ENCODE measurements at places on chromosomes 2 and 18.

DNA sequence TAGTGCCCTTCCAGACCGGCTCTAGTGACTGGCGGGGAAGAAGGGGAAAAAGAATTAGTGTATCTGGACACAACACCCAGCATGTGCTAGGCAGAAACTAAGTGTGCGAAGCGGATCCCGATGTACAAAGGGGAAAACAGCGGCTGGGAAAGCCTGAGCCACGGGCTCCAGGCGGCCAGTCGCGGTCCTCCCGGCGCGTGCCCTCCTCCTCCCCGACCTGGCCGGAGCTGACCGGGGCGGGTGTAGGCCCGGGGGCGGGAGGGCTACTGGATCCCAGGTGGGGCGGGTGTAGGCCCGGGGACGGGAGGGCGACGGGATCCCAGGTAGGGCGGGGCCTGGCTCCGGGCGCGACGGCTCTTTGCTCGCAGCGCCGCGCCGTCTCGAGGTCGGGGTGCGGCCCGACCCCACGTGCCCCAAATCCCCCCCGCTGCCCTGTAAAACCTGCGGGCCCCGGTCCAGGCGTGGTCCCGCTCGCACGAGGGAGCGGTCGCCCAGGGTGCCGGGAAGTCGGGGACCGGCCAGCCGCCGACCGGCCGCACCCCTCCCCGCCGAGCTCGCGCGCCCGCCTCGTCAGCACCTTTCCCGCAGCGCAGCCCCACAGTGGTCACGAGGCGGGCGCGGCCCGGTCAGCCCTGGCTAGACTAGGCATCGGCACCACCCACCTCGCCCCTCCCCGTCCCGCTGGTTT, 48.8 kb downstream of the C2orf42 start:
- peak; percentile 60 for DNase-seq

DNA sequence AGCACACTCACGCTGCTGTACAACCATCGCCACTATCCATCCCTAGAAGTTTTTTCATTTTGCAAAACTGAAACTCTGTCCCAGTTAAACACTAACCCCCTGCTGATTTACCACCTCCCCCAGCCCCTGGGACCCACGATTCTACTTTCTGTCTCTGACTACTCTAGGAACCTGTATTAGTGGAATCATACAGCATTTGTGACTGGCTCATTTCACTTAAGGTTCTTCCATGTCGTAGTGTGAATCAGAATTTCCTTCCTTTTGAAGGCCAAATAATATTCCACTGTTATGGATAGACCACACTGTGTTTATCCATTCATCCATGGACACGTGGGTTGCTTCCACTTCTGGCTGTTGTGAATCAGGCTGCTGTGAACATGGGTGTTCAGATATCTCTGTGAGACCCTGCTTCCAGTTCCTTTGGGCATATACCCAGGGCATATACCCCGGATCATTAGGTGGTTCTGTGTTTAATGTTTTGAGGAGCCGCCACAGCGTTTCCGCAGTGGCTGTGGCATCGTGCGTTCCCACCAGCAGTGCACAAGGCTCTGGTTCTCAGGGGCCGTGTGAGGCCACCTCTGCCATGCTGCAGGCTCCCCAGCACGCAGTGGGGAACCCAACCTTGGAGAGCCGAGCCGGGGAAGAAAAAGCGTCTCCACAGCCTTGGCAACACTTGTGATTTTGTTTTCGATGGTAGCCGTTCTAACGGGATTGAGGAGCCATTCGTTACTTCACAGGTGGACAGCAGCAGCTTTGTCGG, 10.1 kb downstream of the RAMP1 start:
- DNase-seq, result no peak

- no peak for DNase-seq
These were observed 20.0 kb upstream of the LANCL1 start for GRCh38 chr2:210496512-210496911.

DNA sequence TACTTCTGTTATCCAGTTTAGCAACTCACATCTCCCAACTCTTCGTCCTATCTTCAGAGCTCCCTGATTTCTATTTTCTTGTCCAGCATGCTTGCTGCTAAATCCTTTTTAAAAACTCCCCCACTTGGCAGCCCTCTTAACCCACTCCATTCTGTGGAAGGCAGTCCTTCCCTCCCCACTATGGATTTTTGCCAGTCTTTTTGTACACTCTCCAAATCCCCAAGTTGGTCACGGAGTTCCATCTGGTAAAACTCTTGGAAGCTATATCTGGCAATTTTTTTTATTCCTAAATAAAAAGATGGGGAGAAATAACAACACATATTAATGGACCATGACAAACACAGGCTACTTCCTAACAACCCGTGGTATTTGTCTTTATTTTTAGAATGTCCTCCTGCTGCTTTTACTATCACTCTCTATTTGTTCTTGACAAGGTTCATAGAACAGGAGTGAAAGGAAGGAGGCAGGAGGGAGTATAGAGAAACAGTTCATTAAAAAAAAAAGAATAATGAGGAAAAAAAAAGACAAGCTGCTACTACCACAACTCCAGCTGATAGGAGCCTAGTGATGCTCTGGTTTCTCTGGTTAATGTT, 120.0 kb upstream of the THSD7B start:
- no peak for DNase-seq

GRCh38 chr2:5188636-5189035, 503.5 kb upstream of the SOX11 start:
- DNase-seq, result no peak

- DNase-seq, result no peak
These were observed 88.2 kb upstream of the LCLAT1 start for GRCh38 chr2:30358842-30359241.

GRCh38 chr2:75055820-75056675, 97.6 kb downstream of the POLE4 start:
- no peak for DNase-seq

DNA sequence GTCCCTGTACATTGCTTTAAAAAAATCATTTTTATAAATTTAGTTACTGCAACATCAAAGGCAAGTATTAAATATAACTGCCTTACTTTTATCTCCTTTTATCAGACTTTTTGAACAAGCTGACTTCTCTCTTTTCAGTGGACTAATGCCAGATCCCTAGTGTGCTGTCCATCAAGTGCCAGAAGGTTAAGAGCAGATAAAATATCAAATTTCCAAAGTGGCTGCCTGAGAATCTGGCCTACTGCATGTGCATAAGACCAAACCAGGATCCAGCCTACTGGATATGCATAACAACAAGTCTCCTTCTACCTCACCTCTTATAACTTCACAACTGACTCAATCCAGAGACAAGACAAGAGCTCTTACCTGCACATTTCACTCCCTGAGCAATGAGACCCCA, 59.8 kb upstream of the CHRNA1 start:
- no peak for DNase-seq

DNA sequence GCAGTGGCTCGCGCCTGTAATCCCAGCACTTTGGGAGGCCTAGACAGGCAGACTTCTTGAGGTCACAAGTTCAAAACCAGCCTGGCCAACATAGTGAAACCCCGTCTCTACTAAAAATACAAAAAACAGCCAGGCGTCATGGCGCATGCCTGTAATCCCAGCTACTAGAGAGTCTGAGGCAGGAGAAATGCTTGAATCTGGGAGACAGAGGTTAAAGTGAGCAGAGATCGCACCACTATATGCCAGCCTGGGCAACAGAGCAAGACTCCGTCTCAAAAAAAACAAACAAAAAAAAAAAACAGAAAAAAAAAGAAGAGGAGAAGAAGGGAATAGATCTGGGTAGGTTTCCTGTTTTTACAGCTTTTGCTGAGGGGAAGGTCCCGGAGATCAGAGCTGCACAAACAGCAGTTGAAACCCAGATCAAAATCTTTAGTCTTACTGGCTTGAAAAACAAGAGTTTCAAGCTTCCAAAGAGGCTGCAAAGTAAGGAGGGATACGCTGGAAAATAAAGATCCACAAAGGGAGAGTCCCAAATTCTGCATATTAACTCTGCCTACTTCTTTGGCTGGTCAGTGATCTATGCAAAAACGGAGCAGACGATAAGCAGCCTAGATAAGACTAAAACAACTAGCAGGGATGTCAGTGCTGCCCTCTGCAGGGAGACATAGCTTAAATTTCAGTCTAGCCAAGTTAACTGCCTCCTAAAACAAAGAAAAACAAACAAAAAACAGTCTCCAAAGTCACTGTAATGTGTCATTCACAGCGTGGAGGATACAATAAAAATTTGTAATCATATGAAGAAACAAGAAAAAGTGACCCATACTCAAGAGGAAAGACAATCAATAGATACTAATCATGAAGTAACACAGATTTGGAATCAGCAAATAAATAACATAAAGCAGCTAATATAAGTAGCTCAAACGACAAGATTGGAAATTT, 74.1 kb downstream of the TLK1 start:
- DNase-seq, result peak; percentile 46

DNA sequence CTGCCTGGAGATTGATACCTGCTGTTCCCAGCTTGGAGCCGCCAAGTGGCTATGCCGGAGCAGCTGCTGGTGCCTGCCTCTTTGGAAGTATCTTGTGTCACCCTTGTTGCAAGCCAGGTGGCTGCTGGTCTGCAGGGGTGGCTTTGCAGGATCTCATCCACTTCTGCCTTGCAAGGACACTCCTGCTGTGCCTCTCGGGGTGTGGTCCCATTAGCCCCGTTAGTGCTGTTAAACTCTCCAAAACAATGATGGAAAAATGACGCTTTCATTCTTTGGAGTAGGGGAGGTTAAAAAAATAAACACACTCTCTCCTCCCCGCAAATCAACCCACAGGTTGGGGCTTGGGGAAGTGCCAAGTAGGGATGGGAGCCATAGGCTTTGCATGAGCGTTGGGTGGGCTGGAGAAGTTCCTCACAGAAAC, 352.8 kb downstream of the RNF144A start:
- DNase-seq, result no peak

GRCh38 chr18:3060667-3061580, 48.0 kb upstream of the LPIN2 start:
- peak; percentile 49 for DNase-seq

DNA sequence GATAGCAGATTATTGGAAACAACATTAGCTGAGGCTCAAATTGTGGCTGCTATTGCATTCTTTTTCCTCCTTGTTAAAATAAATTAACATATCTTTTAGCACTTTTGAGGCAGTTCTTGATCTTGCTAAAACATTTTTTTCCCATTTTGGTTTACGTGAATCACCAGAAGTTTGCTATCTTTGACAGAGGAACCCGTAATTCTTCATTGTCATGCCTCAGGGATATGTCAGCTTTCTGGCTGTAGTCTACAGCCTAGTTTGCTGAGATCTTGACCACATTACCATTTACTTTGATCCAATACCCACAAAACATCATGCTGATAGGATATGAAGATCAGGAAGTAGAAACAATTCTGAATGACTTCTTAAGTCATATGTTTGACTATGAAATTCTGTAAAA, 25.1 kb upstream of the FANCL start:
- no peak for DNase-seq

DNA sequence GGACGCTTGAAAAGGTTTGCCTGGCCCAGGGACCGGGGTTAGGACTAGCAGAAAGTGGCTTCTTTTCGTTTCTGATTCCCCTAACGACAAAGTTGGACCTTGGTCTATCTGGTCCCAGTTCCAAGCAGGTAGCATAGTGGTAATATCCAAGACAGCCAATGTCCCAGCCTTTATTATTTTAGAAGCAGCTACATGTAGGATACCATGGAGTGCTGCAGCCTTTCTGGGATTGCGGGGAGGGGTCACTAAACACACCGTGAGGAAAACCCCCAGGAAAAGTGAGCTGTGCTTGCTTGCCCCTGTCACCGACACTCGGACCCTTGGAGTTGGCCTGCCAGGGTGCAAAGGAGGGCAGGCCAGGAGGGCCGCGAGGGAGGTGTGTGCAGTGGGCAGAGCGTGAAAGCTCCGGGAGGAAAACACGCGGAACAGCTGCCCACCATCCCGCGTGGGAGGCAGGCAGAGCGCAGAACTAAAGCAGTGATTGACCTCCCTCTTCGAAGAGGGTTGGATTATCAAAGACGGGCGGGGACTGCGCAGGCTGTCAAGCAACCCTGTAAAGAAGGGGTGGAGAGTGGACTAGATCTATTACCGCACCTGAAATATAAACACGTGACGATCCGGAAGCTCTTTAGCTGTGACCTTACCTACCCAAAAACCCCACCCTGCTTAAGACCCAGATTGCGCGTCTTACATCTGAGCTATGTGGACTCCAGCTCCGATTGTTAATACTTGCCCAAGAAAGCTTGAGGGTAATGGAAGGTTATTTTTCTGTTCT, 624 bp upstream of the MAP4K3 start:
- peak; percentile 27 for DNase-seq

- DNase-seq, result no peak
These were observed 12.6 kb downstream of the AGAP1 start for GRCh38 chr2:235506291-235506996.

DNA sequence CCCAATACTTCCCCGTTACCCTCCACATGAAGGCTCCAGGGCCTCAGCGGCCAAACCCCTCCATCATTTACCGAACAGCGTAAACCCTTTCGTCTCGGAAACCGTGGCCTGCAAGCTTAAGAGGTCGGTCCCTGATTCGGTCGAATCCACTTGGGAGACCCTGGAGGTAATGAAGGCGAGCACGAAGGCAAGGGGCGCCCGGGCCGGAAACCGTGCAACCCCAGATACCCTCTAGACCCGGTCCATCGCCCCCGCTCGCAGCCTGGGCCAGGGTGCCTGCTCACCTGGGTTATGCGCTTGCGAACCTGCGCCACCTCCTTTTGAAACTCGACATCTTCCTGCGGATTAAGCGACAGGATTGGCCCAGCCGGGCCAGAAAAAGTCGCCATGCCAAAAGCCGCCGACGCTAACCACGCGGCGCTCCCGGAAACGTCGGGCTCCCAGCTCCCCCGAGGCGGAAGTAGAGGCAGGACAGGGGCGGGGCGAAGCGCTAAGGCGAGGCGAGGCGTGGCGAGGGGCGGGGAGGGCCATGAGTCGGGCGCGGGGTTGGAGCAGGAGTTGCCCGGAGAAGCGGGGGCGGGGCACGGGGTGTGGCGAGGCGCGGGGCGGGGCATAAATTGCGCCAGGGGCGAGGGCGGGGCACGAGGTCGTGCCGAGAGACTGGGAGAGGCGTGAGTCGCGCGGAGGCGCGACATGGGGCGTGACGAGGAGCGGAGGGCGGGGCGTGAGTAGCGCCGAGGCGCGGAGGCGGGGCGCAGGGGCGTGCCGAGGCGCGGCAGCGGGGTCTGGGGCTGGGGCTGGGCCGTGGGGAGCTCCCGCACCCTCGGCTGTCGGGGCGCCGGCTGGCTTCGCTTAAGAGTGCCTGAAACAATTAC, at the start of gene NIFK:
TSS of gene NIFK (minus strand) at position 414 of the 875 bp plus-strand sequence. CDS start at position 389, 25 bp downstream.
- DNase-seq, result peak; percentile 100

- DNase-seq, result no peak
These were observed 232.1 kb downstream of the LOXHD1 start for GRCh38 chr18:46424898-46425297.

- no peak for DNase-seq
These were observed 69.9 kb downstream of the TMEM247 start for GRCh38 chr2:46549166-46549844.

DNA sequence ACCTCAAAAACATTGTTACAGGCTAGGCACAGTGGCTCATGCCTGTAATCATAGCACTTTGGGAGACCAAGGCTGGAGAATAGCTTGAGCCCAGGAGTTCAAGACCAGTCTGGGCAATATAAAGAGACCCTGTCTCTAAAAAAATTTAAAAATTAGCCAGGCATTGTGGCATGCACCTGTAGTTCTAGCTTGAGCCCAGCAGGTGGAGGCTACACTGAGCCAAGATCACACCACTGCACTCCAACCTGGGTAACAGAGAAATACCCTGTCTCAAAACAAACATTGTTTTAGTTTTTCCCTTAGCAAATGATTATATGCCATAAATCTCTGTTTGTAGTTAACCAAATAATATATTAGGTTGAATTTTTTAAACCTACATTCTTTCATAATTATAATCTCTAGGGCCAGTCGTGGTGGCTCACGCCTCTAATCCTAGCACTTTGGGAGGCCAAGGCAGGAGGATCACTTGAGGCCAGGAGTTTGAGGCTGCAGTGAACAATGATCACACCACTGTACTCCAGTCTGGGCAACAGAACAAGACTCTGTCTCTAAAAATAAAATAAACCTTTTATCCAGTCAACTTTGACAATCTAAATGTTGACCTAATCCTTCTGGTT, 13.3 kb upstream of the CYP20A1 start:
- peak; percentile 33 for DNase-seq

Measured in stimulated activated CD4-positive, alpha-beta T cell treated with anti-CD3 and anti-CD28 coated beads, Interleukin-4, amount 100 ng/mL, for 1 hour (primary cell).